Activated CD4-positive, alpha-beta T cell treated with anti-CD3 and anti-CD28 coated beads, Interleukin-10, Interleukin-2, amounts not matched to agents 100 ng/mL and 50 ng/mL, durations not matched to agents 16 hours and 8 hours (primary cell): ENCODE measurements at places on chromosomes 3 and 15.

GRCh38 chr3:58008141-58009025 lies at the start of gene FLNB:
Gene FLNB (plus strand): TSS chr3:58008422. CDS start chr3:58008565, 143 bp downstream.
- peak; percentile 85 for DNase-seq

- no peak for DNase-seq
Observed at GRCh38 chr15:46317029-46317428, 682.2 kb downstream of the SQOR start.

DNA sequence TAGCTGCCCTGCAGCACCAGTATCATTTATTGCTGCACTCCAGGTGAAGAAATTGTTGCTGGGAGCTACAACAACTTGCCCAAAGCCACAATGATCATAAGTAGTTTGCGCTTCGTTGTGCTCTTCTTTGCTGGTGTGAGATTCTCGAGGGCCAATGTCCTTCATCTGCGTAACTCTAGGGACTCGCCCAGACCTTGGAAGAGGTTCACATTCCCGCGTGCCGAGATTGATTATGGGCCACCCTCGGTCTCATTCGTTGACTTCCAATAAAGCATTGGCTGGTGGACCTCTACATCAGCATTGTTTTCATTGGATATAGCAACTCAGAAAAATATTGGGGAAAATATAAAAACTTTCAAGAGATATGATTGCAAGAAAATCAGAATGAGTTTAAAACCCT lies 423 bp upstream of the PHLDB2 start:
- DNase-seq: no peak

DNA sequence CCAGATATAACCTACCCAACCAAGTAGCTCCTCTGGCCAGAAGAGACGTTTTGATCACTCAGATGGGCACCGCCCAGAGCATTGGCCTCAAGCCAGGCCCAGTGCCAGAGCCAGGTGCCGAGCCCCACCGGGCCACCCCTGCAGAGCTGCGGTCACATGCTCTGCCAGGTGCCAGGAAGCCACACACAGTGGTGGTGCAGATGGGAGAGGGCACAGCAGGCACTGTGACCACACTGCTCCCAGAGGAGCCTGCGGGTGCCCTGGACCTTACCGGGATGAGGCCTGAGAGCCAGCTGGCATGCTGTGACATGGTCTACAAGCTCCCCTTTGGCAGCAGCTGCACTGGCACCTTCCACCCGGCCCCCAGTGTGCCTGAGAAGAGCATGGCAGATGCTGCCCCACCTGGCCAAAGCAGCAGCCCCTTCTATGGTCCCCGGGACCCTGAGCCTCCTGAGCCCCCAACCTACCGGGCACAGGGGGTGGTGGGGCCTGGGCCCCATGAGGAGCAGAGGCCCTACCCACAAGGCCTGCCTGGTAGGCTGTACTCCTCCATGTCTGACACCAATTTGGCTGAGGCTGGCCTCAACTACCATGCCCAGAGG lies 19.1 kb upstream of the APEH start:
- no peak for DNase-seq

GRCh38 chr3:126542340-126543241 lies 16.1 kb downstream of the C3orf22 start:
- no peak for DNase-seq

GRCh38 chr15:64017082-64017588 lies 29.1 kb downstream of the DAPK2 start:
- no peak for DNase-seq
